ENCODE measurements at places on chromosomes 4 and X.

DNA sequence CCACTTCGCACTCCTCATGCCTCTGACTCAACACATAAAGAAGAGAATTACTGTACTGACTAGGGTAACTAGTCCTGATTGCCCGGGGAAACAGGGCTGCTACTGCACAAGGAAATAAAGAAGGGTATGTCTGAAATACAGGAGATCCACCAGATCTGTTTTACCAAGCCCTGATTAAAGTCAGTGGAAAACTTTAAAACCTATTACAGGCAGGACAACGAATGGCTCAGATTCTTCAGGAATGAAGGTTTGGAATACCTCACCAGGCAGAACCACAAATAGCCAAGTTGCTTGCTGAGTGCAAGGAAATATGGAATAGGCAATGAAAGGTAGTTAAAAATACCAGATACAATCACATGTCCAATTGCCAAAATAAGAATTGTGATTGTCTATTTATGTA is 17.3 kb downstream of the LAMTOR3 start:
- no peak for DNase-seq

DNA sequence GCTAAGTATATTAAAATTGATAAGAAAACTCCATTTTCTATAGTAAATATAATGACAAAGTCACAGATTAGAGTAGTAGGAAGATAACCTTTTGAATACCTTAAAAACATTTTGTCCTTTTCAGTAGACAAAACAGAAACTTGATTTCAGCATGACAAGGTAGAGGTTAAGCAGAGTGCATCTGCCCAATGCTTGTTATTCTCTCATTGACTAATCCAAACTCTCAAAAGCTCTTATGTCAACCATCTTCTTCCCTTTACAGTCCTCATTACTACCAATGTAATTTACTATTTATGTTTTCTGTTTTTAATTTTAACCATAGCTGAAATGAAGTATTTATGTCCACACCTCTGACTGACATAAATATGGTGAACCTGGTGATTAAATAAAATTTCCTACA is 11.1 kb downstream of the NIPAL1 start:
- no peak for DNase-seq

DNA sequence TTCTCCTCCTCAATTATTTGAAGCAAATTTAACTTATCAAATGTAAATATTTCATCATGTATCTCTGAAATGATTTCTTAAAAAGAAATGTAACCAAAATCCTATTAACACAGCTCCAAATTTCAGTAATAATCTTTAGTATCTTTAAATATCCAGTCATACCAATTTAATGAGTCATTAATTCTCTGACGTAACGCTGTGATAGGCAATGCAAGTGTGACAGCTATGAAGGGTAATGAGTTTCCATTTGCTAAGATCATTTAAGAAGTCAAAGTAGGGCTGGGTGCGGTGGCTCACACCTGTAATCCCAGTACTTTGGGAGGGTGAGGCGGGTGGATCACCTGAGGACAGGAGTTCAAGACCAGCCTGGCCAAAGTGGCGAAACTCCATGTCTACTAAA is 15.6 kb downstream of the RPS3A start:
- no peak for DNase-seq

GRCh38 chr4:177450426-177451107 is 8.3 kb upstream of the AGA start:
- no peak for DNase-seq

DNA sequence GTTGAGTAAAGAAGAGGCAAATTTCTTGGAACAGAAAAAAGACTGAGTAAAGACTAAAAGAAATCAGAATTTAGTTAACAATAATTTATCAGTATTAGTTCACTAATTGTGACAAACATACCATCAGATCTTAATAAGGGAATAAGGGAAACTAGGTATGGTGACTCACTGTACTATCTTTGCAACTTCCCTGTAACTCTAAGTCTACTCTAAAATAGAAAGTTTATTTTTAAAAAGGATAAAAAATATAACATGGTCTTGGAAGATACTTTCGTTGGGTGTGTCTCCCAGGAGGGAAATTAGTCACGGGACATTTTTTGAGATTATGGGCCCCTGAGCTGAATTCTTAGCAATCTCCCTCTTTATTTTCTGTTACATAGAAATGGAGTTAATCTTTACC is 97.3 kb downstream of the EMCN start:
- no peak for DNase-seq

GRCh38 chrX:19750783-19751467 is 136.5 kb downstream of the SH3KBP1 start:
- DNase-seq, result no peak

- DNase-seq, result no peak
These were observed 103.4 kb downstream of the LUZP4 start for GRCh38 chrX:115392871-115393270.

DNA sequence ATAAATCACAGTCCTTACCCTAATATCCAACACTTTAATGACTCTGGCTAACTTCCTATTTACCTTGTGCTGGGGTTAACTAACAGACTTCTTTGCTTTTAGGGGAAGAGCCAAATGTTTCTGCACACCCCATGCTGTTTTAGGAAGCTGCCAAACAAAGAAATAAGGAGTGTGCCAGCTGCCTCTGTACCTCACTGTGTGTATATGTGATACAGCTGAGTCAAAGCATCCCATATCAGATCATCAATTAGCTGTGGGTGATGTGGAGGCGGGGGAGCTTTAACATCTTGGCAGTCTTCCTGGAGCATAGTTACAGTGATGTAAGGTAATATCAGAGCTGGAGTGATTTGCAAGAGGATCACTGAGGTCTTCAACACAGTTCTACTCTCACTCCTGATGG is 95.4 kb downstream of the COL25A1 start:
- no peak for DNase-seq

DNA sequence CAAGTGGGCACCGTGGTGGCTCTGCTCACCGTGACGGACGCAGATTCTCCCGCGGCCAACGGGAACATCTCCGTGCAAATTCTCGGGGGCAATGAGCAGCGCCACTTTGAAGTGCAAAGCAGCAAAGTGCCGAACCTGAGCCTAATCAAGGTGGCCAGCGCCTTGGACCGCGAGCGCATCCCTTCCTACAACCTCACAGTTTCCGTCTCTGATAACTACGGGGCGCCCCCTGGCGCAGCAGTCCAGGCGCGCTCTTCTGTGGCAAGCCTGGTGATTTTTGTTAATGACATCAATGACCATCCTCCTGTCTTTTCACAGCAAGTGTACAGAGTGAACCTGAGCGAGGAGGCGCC is 2.7 kb downstream of the FAT4 start:
- DNase-seq, result no peak

GRCh38 chrX:55033429-55033828 is 2.7 kb upstream of the ALAS2 start:
- DNase-seq, result no peak

Data from stimulated activated CD8-positive, alpha-beta memory T cell treated with anti-CD3 and anti-CD28 coated beads, Interleukin-4, amount 100 ng/mL, for 1 hour (primary cell).